ENCODE measurements at places on chromosomes 13 and 19. TPM values are rescaled to one million over a fixed set of nuclear protein-coding genes. Genes with fewer than 3 reads are reported as not detected.

GRCh38 chr13:42497798-42498197, 76.2 kb upstream of the TNFSF11 start:
- DNase-seq, result no peak

DNA sequence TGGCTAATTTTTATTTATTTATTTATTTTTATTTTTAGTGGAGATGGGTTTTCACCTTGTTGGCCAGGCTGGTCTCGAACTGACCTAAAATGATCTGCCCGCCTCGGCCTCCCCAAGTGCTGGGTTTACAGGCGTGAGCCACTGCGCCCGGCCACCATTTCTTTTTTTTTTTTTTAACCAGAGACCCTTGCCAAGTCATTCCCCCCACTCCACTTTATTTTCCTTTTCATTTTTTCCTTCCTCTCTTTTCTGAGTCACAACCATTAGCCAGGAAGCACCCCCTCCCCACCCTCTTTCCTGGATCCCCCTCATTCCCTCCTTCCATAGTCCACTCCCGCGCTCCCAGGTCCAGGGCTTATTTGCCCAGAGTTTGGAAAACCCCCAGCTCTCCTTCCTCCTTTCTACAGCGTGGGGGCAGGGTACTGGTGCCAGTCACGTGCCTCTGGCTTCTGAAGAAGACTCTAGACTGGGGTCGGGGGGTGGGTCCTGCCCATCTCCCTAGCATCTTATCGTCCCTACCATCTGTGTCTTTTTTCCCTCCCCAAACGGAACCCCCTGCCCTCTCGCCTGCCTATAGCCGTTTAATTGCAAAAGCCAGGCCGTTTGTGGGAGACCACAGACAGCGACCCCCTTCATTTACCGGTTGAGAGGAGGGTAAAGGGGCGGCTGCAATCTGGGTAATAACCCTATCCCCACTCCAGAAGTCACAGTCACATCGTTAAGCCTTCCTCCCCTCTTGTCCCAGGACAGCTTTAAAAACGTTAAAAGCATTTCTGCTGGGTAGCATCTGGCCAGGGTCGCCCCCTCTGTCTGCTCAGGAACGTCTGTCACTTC, 1.1 kb upstream of the CALR start:
- peaks cover 29% of the 10 kb centered on the region for H3K36me3 ChIP-seq
- H3K4me3 ChIP-seq, result peak overlapping the region; percentile 90
- H3K27me3 ChIP-seq, result no peaks in the 10 kb centered on the region
- no peak for DNase-seq
- H3K4me1 ChIP-seq, result peaks cover 41% of the 10 kb centered on the region

DNA sequence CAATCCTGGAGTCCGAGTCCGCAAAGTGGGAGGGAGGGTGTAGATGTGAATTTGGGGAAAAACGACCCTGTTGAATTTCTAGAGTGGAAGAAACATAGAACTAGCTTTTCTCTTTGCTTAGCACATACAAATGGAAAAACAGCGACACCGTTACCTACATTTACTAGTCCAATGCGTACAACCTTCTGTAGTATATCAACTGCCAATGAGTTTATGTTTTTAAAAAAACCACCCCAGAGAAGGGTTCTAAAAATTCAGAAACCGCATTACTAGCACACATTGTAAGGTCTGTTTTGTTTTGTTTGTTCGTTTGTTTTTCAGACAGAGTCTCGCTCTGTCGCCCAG, 332 bp upstream of the SUPT20H start:
- peak overlapping the region; percentile 88 for H3K4me3 ChIP-seq
- H3K4me1 ChIP-seq, result peaks cover 22% of the 10 kb centered on the region
- no peak for DNase-seq
- peak overlapping the region; percentile 97 for H3K27ac ChIP-seq
- H3K27me3 ChIP-seq, result peaks cover 3% of the 10 kb centered on the region

MKNK2 gene
- total RNA-seq, result 83.3 TPM
